KG1 (cell line): ENCODE measurements at places on chromosomes 7 and 10.

GRCh38 chr7:34991938-34992840, 45.1 kb downstream of the DPY19L1 start:
- peak; percentile 6 for DNase-seq

GRCh38 chr10:70536196-70536861, 57.8 kb downstream of the PALD1 start:
- no peak for DNase-seq

DNA sequence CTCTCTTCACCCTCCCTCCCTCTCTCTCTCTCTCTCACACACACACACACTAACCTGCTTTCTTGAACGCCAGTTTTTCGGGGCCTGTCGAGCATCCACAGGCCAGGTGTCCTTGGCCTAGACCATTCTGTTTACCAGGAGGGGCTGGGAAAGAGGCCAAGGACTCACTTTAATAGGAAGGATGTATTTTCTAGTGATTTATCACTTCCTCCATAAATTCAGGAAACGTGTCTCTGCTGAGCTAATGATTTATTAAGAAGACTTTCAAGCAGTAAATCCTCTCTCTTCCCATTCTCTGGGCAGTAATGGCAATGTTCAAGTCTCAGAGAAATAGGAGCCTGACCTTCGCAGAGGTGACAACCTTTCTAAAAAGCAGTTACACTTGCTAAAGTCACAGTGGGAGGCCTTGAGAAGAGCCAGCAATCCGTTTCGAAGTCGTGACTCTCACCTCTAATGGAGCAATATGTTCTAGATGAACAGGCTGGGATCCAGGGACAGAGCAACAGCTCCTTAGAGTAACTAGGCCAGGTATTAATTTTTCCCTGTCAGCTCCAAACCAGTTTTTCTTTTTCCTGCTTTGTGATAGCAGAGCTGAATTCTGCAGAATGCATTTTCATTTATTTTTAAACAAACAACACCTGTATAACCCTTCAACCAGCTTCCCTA, 1357.5 kb upstream of the SORCS1 start:
- no peak for DNase-seq

- no peak for DNase-seq
Measured at GRCh38 chr7:35993676-35994606, 159.1 kb upstream of the EEPD1 start.

GRCh38 chr7:94940241-94940640, 32.8 kb downstream of the PPP1R9A start:
- no peak for DNase-seq

GRCh38 chr7:98399890-98400541, 874 bp downstream of the BAIAP2L1 start:
- DNase-seq: no peak

DNA sequence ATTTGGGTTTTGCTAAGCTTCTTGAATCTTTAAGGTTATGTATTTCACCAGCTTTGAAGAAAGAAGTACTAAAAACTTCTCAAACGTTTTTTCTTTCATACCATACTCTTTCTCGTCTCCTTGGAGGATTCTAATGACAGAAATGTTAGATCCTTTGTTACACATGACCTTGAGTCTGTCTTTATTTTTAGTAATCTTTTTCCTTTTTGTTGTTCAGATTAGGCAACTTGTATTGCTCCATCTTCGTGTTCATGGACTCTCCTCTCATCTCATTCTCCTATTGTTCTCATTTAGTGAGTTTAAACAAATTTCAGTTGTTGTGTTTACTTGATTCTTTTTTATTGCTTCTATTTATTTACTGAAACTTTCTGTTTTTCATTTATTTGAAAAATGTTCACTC, 73.7 kb downstream of the WDFY4 start:
- DNase-seq: no peak

DNA sequence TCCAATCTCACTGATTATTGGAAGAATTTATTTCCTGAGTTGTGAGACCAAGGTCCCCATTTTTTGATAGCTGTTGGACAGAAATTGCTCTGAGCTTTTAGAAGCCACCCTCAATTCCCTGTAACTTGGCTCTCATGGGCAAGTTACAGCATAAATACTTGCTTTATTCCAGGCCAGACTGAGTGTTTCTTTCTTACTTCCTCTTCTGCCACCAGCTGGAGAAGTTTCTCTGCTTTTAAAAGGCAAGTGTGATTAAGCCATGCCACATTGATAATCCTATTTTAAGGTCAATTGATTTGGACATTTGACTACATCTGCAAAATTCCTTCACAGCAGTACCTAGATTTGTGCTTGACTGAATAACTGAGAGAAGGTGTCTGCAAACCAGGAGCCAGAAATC, 14.1 kb upstream of the TAS2R41 start:
- no peak for DNase-seq

GRCh38 chr10:23158370-23158769, 33.7 kb upstream of the PTF1A start:
- peak; percentile 8 for DNase-seq

- DNase-seq: no peak
Measured at GRCh38 chr7:2003931-2004812, 228.6 kb downstream of the MAD1L1 start.

DNA sequence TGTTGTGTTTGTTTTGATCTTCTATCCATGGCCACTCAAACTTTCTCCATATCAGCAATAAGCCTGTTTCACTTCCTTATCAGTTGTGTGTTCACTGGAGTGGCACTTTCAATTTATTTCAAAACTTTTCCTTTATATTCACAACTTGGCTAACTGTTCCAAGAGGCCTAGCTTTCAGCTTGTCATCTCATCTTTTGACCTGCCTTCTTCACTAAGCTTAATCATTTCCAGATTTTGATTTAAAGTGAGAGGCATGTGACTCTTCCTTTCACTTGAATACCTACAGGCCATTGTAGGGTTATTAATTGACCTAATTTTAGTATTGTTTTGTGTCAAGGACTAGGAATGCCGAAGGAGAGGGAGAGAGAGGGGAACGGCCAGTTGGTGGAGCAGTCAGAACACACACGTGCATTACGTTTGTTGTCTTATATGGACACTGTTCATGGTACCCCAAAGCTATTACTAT, 5.5 kb upstream of the GNAT3 start:
- no peak for DNase-seq

GRCh38 chr10:70007116-70007820, 45.4 kb upstream of the MACROH2A2 start:
- no peak for DNase-seq

DNA sequence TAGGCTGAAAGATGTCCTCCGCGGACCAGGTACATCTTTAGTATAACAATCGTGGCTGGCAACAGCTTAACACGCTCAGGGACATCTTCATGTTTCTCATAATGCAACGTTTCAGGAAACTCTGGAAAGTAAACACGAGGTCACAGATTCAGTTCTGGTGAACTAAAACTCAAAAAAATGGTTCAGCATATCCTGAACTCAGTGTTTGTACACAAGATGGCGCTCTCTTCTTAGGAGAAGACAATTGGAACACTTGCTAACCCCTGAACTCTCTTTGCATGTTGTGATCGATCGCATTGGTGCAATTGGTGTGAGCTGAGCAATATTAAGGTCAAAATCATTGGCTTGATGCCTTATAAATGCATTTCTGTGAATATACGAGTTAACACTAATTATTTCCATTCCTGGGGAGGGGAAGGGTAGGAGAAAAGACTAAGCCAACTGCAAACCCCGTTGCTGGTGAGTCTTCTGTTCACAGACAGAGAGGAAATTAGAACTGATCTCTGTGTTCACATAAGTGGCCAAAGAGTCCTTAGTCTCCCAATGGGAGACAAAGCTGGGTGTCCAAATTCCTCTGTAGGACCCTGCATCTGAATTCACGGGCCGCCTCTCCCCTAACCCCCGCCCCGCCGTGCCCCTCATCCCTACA, 52.6 kb upstream of the FAM180A start:
- DNase-seq: no peak
